ENCODE measurements at places on chromosomes 7 and 10.

- no peak for DNase-seq
Observed at GRCh38 chr10:119940487-119940886, 48.0 kb downstream of the SEC23IP start.

DNA sequence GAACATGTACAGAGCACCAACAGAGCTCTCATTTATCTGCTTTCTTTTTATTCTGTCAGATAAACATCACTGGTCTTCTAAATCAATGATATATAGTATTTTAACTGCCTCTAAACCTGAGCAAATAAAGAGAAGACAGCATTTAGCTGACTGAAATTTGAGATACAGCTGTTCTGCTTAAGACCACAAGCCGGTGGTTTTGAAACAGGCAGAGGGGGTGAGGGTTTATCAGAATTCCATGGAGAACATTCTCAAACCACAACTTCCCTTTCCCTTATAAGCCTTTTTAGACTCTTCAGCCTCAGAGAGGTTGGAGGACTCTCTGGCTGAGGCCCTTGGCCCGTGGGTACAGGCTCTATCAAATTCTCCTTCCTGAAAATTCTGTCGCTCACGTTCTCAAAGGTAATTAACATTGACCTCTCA, 87.4 kb upstream of the RSU1 start:
- no peak for DNase-seq

DNA sequence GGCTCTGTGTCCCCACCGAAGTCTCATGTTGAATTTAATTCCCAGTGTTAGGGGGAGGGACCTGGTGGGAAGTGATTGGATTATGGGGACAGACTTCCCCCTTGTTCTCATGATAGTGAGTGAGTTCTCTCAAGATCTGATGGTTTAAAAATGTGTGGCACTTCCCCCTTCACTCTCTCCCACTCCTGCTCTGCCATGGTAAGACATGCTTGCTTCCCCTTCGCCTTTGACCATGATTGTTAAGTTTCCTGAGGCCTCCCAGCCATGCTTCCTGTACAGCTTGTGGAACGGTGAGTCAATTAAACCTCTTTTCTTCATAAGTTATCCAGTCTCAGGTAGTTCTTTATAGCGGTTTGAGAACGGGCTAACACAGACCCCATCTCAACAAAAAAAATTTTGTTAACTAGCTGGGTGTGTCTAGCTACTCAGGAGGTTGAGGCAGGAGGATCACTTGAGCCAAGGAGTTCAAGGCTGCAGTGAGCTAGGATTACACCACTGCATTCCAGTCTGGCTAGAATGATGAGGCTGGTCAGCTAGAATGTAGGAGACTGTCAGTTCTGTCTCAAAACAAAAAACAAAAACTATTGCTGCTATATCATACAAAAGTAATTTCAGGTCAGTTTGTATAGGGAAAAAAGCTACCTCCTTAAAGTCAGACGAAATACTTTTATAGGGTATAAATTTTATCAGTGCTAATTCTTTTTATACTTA, 57.7 kb downstream of the ATAD1 start:
- no peak for DNase-seq

GRCh38 chr7:128783143-128783861, 7.7 kb upstream of the OPN1SW start:
- DNase-seq = no peak

DNA sequence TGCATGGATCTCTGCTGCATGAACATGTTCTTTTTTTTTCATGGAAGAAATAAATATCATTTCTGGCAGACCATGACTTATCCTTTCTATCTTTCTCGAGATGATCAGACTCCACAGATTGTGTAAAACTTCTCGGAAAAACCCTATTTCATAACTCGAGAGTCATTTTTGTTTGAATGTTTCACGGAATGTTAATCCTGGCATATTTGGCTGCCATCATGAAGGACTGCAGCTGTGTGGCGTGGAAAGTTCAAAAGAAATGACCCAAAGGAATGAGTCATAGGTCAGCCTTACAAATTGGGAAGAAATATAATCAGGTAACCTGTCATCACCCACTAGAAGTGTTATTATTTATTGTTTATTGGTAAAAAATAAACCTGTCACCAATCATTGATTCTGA, 566.8 kb downstream of the SDK1 start:
- no peak for DNase-seq

GRCh38 chr7:76069238-76069638, 21.3 kb downstream of the MDH2 start:
- no peak for DNase-seq

DNA sequence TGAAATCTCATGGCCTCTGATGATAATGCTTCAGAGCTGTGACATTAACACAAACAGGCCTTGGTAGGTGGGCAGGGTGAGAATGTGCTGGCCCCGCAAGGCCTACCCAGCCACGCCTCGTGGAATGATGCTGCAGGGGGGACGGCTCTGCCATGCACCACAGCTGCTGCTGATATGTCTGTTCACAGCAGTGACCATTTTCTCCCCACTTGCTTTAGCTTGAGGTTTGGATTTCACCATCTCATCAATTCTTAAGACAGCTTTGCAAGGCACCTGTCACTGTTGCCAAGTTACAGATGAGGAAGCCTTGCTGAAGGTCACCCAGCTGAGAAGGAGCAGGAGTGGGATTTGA, 128.3 kb downstream of the PTPN20 start:
- DNase-seq = no peak

- DNase-seq = no peak
Observed at GRCh38 chr10:102065561-102066398, 631 bp downstream of the HPS6 start.

DNA sequence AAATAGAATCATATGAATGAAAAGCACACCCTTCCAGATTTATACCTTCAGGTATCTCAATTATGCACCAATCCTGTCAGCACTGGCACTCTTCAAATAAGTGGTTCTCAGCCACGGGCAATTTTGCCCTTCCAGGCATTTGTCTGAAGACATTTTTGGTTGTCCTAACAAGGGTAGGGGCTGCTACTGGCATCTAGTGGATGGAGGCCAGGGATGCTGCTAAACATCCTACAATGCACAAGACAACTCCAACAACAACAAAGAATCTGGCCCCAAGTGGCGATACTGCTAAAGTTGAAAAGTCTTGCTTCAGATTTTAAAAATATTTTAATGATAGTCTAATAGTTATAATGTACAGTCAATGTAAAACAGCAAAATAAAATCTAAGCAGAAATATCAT, 16.1 kb downstream of the CCDC186 start:
- DNase-seq = no peak

DNA sequence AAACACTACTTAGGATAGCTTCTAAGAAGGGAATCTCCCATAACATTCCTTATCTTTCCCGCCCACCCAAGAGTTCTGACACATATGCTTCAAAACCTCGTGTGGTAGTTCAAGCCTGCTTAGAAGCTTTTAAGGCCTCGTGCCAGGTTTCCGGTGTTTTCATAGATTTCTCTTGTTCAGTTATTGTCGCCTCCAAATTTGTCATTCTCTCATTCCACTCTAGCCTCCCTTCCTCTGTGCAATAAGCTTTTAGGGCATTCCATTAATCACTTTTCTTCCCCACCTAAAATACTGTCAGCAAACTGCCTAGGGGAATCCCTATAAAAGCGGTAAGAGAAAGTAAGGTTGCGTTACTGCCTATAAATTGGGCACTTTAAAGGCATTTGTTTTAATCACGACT, 718 bp upstream of the BPGM start:
- DNase-seq = no peak

DNA sequence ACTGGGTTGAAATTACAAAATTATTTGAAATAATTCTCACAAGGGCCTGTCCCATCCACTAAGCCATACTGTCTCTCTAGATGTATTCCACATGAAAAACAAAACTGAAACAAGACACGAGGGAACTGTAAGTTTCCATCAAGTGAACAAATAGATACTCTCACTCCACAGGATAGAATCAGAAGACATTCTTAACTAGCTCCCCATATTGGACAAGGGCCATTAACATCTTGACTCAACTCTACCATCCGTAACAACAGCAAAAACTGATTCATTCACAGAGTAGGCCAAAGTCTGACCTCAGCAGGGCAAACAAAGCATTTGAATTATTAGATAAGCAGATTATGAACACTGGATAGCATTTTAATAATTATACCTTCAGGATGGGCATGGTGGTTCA, 29.1 kb downstream of the UBE2H start:
- no peak for DNase-seq

DNA sequence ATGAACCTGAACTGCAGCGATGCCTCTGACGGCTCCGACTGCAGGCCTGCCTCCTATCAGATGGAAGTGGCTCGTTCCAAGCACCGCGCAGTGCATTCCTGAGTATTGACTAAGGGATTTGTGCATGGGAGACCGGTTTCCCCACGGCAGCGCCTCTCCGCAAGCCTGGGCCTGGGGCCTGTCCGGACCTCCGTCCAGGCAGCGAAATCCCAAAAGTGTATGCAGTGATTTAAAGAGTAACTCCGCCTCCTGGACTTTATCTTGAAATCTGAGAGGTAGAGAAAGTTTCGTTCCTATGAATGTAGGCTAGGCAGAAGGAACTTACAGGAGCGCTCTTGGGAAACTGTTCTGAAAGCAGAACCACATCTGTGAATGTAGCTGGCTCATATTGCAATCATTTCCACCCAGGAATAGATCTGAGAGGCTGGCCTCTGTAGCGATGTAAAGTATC, 106.2 kb upstream of the CELF2 start:
- no peak for DNase-seq

- no peak for DNase-seq
Observed at GRCh38 chr10:89262086-89263051, 10.8 kb upstream of the LIPA start.

DNA sequence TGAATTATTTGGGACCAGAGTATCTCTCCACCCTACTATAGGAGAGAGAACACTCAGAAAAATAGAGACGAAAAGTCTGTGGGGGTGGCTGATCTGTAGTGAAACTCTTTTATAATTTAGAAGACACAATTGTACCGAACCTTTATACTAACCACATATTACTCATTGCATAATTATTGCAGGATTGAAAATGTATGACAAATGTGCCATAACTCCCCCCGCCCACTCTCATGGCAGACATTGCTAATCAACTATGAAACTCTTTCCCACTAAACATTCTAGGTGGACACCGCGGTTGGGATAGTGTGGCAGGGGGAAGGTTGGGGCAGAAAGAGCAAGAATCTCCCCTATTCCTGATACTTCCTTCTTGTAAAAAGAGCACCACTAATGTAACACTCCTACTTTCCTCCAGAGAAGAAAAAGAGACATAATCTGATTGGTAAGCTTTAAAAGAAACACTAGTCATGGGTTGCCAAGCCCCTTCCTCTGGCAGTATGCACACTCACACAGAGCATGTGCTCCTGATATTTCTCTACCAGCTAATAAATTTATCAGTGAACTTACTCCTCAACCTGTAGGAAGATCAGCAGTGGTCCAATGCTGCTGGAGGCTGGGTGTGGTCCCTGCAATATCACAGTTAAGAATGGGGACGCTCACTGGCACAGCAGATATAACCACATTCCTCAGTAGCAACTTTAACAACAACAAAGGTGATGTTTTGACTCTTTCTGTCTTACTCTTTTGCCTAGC, 18.7 kb upstream of the ARID5B start:
- DNase-seq = peak; percentile 48

DNA sequence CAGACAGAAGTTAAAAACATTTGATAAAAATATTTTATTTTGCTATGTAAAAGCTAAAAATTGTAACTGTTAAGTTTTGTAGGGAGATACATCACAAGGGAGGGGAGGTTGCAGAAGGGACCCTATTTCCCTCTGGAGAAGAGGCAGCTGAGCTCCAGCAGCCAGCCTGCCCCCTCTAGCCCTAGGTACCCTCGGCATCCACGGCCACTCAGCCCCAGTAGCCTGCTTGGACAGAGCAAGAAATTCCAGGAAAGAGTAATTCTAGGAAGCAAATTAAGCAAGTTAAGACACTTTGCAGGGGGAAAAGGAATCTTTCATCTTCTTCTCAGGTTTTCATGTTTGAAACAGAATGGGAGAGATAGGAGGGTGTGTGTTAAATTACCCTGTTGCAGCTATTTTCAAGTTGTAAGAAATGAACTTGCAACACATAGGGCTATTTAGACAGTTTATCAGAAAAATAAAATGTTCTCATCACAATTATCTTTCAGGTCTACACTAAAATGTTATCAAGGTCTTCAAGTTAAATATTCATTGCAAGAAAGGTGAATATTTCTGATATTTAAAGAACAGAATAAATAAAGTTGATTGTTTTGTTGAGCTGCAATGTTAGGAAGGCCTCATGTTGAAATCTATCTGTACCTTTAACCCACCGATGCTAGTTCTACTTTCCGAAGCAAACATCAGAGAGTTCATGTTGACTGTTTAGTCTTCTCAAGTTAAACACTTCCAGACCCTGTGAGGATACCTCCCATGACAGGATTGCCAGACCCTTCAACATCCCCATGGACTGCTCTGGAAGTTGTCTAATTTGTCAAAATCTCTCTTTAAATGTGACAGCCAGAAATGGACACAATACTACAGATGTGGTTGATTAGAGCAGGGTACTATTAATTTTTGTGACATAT, 5.5 kb downstream of the SGCE start:
- no peak for DNase-seq

DNA sequence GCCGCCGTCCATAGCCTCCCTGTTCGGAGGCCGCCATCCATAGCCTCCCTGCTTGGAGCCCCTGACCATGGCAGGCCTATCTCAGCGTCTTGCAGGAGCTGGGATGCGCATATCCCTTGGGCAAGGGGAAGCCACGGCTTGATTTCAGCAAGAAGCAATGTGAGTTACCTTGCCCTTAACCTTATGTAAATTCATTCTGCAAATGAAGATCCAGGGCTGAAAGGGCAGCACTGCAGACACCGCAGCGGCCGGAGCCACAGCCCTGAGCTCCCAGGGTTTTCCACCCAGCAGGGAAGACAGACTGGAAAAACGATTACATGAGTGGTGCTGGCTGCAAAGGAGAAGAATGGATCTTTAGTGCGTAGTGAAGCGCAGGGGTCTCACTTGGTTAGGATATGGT, 95.8 kb downstream of the SEC61G start:
- DNase-seq = no peak

- DNase-seq = no peak
Observed at GRCh38 chr10:3393958-3394357, 221.4 kb upstream of the PITRM1 start.

DNA sequence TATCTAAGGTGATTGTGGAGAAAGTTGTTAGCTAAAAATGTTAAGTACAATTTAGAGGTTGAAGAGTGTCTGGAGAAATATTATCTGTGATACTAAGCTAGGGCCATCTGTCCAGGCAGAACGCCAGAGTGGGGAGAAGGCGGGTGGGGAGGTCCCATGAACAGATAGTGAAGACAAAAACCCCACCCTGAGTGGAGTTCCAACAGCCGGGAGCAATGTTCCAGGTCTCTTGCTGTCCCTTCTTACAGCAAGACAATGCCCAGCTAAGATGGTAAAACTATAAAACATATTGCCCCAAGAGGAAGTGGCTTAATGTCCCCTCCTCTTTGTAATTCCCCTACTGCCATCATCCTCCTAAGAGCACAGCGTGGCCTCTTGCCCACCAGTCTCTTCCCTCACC, 10.4 kb upstream of the IL15RA start:
- DNase-seq = no peak
